Astrocyte (in vitro differentiated cells and primary cell): ENCODE measurements at places on chromosomes 12 and 14. TPM values are rescaled to one million over a fixed set of nuclear protein-coding genes. Genes with fewer than 3 reads are reported as not detected.

DNA sequence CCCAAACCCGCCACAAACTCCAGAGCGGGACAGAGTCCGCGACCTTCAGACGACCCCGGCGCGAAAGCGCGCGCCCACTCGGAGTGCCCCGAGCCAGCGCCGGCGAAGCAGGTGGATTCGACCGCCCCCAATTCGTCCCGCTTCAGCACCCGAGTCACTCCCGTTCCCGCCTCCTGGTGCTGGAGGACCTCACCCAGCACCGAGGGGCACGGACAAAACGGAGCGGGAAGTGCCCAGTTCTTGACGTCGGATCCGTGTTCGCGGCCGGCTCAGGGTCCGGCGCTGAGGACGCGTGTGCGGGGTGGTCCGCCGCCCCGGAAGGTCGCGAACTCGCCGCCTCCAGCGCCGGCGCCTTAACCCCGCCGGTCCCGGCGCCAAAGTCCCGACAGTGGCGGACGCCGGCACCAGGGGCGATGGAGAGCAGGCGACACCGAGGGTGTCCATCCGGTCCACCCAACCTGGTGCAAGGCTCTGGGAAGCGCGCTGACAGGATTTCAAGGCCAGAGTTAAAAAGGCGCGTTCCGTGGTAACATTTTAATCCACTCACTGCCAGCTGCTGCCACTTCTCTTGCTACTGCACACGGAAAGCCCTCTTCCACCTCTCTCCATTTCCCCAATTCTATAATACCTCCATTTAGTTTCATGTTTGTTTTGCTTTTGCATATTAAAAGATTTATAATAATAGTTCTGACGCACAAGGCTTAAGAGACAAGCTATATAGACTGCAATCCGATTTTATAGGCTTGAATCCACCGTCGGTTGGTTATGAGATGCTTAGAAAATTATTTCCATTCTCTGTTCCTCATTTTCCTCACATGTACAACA lies 240.0 kb upstream of the CPNE8 start:
- no peak for DNase-seq

Gene CLEC7A
- total RNA-seq = 1.1 and 1.4 TPM in 2 replicates

GRCh38 chr14:44309331-44309730 lies 197.8 kb downstream of the FSCB start:
- DNase-seq = peak; percentile 0

DNA sequence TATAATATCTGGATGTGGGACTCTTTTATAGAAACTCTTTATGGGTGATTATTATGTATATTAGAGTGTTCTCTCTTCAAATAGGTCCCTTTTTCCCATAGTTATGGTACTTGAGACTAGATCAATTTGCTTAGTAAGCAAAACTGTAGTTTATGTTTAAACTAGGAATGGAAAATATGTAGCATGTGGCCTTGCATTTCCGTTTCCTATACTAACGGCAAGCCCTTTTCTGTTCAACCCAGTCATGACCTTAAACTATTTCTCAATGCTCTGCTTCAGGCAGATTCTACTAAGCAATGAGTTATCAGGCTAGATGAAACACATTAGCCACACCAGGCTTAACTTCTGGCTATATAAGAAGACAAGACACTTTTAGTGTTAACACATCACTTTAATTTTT lies 84.6 kb downstream of the OTOGL start:
- no peak for DNase-seq

Gene PPP2R5C
- 98.7 and 102 TPM in 2 replicates for total RNA-seq

- DNase-seq = no peak
Observed at GRCh38 chr14:68921666-68922065, 57.4 kb downstream of the ACTN1 start.

GRCh38 chr12:74441872-74442271 lies 95.8 kb upstream of the ATXN7L3B start:
- no peak for DNase-seq

Gene VASH1
- total RNA-seq = 13.6 and 23.6 TPM in 2 replicates

DNA sequence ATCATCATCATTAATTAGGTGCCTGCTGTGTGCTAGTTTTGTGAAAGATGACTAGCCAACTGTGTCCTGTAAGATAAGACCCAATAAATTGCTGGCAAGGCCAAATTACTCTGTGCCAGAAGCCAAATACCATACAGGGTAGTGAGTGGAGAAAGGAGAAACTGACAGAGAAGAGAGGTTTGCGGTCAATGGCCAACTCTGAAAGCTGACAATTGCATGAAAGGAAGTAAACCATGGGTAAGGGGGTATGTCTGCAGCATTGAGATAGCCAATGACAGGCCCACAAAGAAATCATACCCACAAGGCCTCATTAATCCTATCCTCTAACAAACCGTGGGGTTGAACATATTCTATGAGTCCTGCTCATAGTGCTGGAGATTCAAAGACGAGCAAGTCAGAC lies 236.6 kb upstream of the CCDC196 start:
- no peak for DNase-seq

DNA sequence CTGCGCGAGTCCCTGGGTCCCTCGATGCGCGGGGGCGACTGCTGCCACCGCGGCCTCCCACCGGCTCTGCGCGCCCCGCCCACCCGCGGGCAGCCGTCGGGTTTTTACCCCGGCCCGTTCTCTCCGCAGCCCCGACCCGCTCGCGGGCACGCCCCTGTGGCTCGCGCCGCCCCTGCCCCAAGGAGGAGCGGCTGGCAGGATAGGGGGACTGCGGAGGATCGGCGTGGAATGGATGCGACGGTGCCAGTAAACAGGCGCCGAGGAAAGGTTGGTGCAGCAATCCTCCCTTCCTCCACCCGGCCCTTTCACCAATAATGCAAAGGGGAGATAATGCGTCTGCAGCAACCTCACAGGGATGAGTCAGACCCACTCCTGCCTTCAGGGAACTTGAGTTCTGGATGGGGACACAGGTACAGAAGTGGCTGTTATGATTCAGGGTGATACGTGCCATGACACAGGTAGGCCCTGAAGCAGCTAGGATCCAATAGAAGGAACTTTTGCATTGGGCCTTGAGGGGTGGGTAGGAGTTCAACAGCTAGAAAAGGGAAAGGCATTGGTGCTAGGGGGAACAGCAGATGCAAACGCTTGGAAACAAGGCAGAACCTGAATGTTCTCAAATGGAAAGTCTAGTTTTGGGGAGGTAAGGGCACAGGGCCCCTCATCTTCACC lies 554 bp upstream of the DEGS2 start:
- no peak for DNase-seq

GRCh38 chr14:68379510-68380328 lies 413.1 kb downstream of the ZFP36L1 start:
- peak; percentile 86 for DNase-seq

GRCh38 chr12:123971449-123971769 lies 1.2 kb downstream of the CCDC92 start:
- no peak for DNase-seq
